M059J (cell line): ENCODE measurements at places on chromosomes 5 and 9.

- DNase-seq, result no peak
Measured at GRCh38 chr9:24007185-24007584, 181.1 kb upstream of the ELAVL2 start.

DNA sequence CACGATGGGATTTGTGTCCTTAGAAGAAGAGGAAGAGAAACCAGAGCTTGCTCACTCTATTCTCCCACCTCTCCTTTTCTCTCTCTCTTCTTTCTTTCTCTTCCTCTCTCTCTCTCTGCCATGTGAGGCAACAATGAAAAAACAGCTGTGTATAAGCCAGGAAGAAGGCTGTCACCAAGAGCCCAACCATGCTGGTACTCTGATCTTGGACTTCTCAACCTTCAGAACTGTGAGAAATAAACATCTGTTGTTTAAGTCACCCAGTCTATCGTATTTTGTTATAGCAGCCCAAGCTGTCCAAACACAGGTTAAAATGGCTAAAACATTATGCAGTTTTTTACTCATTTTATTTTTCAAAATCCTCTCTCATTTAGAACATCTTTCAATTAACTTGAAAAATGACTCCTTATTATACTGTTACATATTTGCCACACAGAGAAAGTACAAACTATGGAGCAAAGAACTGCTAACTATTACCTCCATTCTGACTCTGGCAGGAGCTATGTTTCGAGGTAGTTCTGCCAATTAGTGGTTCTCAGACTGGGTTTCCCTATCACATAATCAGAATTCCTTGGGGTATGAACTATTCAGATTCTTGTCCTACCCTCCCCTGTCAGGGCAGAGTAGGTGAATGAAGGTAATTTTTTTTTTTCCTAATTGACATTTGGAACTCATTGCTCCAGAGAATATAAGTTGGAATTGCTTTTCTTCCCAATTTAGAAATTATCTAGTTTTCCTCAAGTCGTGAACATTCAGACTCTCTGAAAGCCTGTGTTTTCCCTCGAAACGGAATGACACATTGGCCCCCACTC lies 434.6 kb downstream of the ENC1 start:
- DNase-seq, result peak; percentile 74

- DNase-seq, result no peak
Measured at GRCh38 chr9:2758162-2758897, 41.0 kb downstream of the KCNV2 start.

DNA sequence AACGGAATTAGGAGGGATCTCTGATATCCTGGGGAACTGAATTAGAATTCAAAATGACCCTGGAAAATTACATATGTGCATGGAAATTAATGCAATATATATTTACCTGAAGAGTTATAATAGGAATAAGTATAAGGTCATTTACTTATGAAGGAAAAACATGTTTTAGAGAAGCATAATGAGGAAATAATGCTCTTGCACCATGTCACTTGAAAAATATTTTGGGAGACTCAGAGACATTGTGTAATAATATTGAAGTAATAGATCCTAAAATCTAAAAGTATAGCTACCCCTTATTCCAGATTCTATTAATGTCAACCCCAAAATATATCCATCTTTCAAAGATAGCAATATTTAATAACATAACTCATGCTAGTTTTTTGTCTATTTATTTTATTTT lies 28.4 kb downstream of the SPZ1 start:
- no peak for DNase-seq

- DNase-seq, result no peak
Measured at GRCh38 chr9:122286764-122287163, 22.1 kb downstream of the MRRF start.

DNA sequence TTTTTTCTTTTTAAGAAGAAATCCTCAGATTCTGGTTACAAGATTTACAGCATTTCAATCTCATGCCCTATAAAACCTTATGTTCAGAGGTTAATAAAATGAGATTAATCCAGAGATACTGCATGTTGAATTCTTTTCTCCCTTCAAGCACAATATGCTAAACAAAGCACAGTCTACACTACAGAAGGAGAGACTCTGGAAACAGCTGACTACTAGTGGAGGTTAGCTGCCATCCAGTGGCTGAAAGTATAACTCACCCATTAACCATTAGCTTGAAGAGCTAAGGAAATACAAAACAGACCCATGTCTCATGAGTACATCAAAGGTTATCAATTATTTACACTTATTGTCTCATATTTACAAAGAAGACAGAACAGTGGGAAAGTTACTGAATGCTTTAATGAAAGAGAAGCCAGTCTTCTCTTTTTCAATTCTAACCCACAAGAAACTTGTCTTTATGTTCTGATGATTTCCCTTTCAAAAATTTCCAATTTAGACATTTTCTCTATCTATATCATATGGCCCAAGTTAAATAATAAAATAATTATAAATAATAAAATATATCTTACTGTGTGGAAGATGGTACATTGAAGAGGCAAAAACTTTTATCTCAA lies 12.7 kb upstream of the DNAH5 start:
- DNase-seq, result peak; percentile 80

- no peak for DNase-seq
Measured at GRCh38 chr5:141773779-141774562, 91.9 kb upstream of the ARAP3 start.

DNA sequence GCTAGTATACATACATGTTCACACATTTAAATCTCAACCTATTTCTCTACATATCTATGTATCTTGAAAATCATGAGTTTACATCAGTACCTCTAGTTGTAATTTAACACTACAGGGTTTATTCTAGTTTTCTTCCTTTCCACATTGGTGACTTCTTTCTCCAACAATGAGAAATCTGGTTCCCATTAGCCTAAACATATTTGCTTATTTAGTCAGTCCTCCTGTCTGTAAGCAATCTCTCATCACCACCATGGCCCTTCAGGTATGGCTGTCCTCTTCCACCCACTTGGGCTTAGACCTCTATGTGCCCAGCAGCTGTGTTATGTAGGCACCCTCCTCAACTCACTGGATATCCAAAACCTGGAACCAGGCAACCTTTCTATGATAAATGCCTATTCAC lies 8.0 kb upstream of the SPATA31D1 start:
- no peak for DNase-seq

GRCh38 chr5:76175051-76175666 lies 92.0 kb downstream of the SV2C start:
- DNase-seq, result peak; percentile 47

- peak; percentile 33 for DNase-seq
Measured at GRCh38 chr9:83706676-83707517, 861 bp downstream of the UBQLN1 start.
